ENCODE measurements at places on chromosomes 4 and X.

GRCh38 chr4:145014365-145014764 is 83.6 kb downstream of the ANAPC10 start:
- no peak for DNase-seq

- no peak for DNase-seq
These were observed 175.1 kb upstream of the KIT start for GRCh38 chr4:54482529-54483200.

- no peak for DNase-seq
These were observed 72.5 kb downstream of the SLC16A2 start for GRCh38 chrX:74493806-74494205.

GRCh38 chrX:144335402-144335801 is 451.5 kb downstream of the UBE2NL start:
- DNase-seq: no peak

DNA sequence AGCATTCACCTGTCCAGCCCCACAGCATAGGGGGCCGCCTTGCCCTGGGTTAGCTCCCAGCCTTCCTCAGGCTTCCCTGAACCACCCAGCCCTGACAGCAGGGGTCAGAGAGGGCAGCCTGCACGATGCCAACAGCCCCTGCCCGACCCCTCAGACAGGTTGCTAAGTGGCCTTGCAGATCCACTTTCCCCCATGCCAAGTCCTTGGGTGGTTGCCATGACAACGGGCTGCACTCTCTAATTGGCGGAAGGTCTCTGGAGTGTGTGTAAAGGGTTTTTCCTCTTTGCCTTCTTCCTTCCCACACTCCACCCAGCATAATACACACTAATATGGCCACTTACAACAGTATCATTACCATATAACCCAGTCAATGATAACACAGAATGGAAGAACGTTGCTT is 99.6 kb upstream of the AFAP1 start:
- no peak for DNase-seq

GRCh38 chr4:65340382-65341109 is 329.7 kb downstream of the EPHA5 start:
- DNase-seq: no peak

DNA sequence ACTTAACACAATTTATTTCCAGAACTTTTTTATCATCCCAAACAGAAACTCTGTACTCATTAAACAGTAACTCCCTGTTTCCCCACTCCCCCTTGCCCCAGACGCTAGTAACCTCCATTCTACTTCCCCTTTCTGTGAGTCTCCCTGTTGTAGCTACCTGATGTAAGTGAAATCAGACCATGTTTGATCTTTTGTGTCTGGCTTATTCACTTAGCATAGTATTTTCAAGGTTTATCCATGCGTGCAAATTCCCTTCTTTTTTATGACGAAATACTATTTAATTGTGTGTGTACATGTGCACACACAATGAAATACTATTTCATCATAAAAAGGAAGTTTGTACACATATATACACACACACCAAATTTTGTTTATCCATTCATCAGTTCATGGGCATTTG is 5.2 kb downstream of the PKD2 start:
- DNase-seq: no peak

DNA sequence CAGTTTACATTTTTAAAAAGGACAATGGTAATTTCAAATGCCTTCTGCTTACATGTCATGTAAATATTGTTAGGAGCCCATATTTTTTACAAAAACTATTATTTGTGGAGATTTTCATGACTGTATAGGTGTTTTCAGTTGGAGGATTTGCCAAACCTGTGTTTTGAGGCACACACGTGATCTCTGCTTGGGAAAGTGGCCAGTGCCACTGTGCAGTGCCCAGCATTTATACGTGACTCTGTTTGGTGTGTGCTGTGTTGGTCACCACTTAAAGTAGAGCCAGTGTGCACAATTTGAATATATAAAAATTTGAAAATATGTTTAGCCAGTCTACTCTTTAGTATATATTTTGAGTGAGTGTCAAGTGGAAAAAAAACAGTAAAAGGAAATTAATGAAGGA is 26.8 kb upstream of the NAP1L5 start:
- no peak for DNase-seq

DNA sequence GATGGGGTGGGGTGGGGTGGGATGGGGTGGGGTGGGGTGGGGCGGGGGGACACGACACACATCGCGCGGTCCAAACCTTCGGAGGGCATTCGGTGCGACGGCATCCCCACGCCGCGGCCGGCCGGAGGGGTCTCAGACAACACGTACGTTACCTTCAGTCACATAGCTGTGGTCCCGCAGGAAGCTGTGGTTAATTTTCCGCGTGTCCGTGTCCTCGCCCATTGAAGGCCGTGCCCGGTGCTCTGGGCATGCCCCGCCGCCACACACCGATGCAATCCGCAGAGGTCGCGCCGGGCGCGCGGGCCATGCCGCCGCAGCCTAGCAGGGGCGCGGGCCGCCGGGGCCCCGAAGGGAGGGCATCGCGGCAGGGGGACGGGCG is 417 bp downstream of the PPP2R2C start:
- no peak for DNase-seq

DNA sequence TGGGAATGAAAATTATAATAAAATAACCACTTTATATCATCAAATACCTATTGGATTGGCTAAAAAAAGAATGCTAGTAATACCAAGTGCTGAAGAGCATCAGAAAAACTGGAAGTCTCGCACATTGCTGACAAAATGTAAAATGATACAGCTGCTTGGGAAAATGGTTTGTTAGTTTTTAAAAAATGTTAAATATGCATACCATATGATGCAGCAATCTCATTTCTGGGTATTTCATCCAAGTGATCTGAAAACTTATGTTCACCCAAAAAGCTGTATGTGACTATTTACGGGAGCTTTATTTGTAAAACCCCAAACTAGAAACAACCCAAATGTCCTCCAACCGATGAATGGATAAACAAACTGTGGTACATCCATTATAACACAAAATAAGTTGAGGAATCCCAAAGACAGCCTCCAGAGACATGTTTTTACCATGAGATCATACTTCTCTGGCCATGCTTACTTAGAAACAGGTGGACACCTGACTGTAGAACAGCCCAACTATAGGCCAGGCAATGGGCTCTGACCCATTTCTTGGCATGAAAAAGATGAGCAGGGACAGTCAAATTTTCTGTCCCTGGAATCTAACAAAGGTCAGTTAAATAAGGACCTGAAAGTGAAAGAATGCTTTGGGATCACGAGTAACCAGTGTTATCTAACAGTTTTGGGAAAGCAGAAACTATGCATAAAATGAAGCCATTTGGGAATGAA is 47.5 kb upstream of the FAM120C start:
- no peak for DNase-seq

DNA sequence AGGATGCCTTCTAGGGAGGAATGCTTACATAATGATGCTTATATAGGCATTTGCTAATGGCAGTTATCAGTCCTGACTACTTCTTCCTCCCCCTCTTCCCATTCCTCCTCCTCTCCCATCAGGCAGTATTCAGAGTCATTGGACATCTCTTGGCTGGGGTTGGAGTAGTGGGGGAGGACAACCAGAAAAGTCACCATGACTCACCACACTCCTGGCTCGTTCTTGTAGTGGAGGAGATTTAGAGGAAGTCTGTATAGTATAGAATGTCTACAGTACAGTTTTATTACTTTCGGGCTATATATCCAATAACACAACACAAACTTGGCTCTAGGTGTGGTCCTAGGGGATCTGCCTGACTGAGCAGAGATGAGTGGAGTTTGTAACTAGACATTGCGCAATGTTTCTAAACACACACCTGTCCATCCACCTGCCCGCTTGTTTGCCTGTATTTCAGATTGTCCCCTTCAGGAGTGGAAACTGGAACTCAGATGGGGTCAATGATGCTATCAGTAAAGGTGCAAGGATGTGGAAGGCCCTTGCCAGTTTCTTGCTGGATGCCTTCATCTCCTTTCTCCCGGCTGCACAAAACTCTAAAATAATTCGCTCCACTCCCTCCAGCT is 27.9 kb upstream of the KIAA1210 start:
- no peak for DNase-seq

GRCh38 chrX:110588853-110589252 is 206.8 kb downstream of the CHRDL1 start:
- no peak for DNase-seq

- no peak for DNase-seq
These were observed 48.2 kb downstream of the EVC2 start for GRCh38 chr4:5660185-5660584.

DNA sequence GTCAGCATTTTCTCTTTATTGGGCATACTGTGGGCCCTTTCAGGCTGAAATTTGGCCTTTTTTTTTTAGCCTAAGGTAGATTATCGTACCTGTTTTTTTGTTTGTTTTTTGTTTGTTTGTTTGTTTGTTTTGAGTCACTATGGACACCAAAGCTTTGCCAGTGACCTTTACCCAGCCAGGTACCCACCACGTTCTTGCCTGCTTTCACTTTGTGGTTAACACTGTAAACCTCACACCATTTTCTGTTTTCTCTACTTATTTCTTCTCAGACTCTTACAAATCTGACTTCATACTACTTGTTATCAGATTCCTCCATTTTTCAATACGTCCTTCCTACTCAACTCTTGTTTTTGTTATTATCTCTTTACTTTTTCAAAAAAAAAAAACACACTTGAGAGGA is 81.5 kb downstream of the ZNF674 start:
- no peak for DNase-seq

DNA sequence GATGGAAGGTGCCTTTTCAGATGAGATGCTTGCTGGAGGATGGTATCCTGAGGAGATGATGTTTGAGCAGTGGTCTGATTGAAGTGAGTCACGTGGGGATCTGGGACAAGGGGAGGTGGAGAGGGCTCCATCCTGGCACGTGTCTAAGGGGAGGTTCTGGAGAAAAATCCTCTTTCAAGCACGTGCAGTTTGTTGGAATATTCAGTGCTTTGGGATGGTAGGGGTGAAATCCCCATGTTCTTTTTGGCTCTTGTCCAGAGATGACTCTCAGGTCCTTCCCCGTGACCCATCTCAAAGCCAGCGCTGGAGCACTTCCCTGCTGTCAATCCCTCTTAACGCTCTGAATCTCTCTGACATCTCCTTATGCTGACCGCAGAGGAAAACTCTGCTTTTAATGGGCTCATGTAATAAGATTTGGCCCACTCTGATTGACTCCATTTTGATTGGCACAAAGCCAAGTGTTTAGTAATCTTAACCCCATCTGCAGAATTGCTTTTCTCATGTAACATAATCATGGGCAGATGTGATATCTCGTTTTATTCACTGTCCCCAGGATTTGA is 10.8 kb upstream of the KLKB1 start:
- DNase-seq: no peak

DNA sequence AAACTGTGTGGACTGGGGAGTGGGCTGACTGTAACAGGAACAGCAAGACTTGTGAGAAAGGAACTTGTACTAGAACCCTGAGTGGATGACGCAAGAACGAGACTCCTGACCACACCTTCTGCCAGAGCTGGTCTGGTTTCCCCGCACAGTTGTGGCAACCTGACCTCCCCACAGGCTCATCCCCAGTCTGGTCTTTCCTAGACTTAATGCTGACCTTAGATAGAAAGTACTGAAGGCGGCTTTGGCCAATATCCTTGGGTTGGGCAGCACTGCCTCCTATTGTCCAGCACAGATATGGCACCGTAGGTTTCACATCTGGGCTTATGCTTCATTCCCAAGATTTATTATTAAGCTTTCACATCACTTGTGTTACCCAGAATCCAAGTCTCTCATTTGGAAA is 137.8 kb upstream of the FRG1 start:
- DNase-seq: no peak

DNA sequence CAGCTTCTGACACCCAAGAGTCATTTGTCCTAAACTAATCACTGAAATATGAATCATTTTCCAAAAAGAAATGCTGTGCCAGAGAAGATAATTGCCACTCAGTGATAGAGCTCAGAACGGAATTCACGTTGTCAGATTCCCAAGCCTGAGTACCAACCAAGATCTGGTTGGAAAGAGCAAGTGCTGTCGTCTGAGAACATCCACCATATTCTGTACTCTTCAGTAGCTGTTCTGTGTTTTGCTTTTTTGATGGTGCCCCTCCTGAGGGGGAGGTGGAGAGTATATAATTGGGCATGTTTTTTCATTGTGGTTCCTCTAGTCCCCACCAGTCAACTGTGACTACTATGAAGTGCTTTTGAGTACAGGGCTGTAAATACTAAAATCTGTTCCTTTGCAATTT is 13.2 kb downstream of the RUFY3 start:
- DNase-seq: no peak

DNA sequence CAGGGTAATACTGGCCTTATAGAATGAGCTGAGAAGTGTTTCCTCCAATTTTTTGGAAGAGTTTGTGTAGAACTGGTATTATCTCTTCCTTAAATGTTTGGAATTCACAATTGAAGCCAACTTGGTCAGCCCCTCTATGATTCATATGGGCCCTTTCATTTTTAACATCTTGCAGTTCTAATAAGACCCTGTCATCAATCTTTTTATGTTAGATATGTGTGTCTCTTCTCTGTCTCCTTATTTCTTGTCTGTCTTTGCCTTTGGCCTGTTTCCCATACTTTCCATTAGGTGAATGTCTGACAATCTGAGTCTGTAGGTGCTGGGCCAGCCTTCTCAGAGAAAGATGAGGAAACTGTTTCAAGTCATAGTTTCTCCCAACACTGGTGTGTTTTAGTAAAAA is 88.7 kb downstream of the SLC16A2 start:
- no peak for DNase-seq

- no peak for DNase-seq
These were observed 18.9 kb downstream of the ZBTB33 start for GRCh38 chrX:120269373-120270035.

DNA sequence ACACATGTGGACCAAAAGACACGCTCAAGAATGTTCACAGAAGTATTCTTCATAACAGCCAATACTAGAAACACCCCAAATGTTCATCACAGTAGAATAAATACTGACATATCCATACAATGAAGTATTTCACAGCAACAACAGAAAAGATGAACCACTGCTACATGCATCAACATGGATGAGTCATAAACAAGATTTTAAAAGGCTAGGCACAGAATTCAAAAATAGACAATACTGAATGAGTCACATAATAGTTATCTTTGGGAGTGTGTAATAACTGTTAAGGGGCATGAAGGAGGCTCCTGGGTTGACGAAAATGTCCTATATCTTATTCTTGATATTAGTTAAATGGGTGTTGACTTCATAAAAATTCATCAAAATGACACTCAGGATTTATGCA is 43.5 kb downstream of the CLOCK start:
- DNase-seq: no peak

DNA sequence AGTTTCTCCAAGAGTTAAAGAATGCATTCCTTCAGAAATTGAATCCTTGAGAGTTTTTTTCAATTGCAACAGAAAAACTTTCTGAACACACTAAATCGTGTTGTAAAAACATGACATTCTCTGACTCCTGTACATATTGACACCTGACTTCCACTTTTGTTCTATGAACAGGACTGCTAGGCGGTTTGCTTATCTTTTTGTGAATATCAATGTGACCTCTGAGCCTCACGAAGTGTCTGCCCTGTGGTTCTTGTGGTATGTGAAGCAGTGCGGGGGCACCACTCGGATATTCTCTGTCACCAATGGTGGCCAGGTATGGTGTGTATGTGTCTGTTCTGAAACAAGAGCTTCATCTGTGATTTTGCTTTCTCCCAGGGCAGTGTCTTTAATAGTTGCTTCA is 71.9 kb downstream of the MAOA start:
- DNase-seq: no peak

Data from stimulated activated CD8-positive, alpha-beta memory T cell treated with anti-CD3 and anti-CD28 coated beads, Interleukin-2, amount 100 ng/mL, for 48 hours (primary cell).